ENCODE measurements at places on chromosomes 12 and 14.
A peak's percentile ranks its signal among the peaks of the same experiment; 100 is the strongest.

GRCh38 chr14:65226824-65227604 lies 124.7 kb upstream of the MAX start:
- no peak for DNase-seq

DNA sequence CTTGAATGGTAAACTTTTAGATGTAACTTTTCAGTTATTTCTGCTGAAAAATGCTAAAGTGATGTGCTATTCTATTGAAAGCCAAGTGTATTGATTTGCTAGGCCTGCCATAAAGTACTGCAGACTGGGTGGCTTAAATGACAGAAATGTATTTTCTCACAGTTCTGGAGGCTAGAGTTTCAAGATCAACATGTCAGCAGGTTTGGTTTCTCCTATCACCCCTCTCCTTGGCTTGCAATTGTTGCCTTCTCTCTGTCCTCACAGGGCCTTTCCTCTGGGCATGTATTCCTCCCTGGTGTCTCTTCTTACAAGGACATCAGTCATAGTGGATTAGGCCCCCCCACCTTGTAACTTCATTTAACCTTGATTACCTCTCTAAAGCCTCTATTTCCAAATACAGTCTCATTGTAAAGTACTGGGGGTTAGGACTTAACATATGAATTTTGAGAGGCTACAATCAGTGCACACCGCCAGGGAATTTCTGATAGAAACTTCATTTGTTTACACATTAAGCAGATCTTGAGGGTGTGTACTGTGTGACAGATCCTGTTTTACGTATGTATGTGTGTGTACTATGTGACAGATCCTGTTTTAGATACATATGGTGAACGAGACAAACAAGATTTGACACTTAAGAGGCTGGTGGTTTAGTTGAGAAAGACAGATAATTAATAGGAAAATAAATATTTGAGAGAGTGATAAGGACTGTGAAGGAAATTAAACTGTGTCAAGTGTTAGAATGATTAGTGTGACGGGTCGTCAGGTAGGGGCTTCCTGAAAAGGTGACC lies 49.5 kb downstream of the ADIPOR2 start:
- DNase-seq: peak; percentile 30

GRCh38 chr12:131612092-131612755 lies 98.7 kb upstream of the SFSWAP start:
- DNase-seq: no peak

GRCh38 chr14:100076133-100076532 lies 10.9 kb downstream of the EVL start:
- DNase-seq: no peak

- DNase-seq: no peak
These were observed 323.4 kb upstream of the SFSWAP start for GRCh38 chr12:131387281-131388163.

GRCh38 chr12:26106347-26106746 lies 18.5 kb downstream of the BHLHE41 start:
- no peak for DNase-seq

GRCh38 chr12:93583627-93584392 lies 11.3 kb downstream of the SOCS2 start:
- no peak for DNase-seq

DNA sequence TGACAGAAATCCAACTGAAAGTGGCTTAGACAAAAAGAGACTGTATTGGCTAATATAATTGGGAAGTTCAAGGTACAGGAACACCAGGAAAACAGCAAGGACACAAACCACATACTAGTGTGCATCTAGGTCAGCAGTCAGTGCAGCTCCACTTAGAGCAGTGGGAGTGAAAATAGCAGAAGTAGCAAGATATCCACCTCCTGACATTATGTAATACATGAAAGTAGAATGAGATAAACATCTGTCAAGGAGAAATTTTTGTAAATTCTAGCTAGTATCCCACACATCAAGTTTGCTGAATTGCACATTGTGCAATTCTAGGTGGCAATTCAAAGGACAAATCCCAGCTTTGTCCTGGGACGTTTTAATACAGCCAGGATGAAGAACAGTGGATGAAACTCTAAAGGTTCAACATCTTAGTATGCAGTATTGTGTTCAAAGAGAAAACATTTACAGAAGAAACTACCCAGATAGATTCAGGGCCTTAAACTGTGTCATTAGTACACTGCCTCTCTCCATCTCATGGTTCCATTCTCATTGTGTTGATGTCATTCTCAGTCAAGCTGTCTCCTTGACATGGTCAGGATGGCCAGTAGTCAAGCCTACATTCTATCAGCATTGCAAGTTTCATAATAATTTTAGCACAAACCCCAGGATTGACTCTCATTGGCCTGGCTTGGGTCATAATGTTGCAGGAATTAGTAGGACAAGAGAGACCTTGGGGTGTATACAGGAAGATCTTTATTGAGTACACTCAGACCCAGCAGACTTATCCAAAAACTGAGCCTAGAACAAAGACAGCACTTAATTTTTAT lies 56.8 kb downstream of the SDR9C7 start:
- no peak for DNase-seq

GRCh38 chr12:66092559-66093269 lies 37.8 kb downstream of the LLPH start:
- peak; percentile 65 for DNase-seq

- DNase-seq: peak; percentile 12
These were observed 57.6 kb downstream of the BRMS1L start for GRCh38 chr14:35883677-35884293.

DNA sequence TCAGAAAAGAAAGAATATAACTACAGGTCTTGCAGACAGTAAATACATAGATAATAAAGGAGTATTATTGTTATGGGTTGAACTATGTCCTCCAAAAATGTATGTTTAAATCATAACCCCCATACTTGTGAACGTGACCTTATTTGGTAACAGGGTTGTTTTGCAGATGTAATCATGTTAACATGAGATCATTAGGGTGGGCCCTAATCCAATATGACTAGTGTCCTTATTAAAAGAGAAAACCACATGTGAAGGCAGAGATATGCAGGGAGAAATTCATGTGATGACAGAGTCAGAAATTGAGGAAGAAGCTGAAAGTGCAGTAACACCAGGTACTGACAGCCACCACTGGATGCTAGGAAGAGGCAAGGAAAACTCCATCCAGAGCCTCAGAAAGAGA lies 29.0 kb downstream of the MAGOHB start:
- DNase-seq: no peak
